Hepatocyte (in vitro differentiated cells): ENCODE measurements at places on chromosomes 3 and 15. TPM values are rescaled to one million over a fixed set of nuclear protein-coding genes. Genes with fewer than 3 reads are reported as not detected.
A peak's percentile ranks its signal among the peaks of the same experiment; 100 is the strongest.

Gene ATP13A5
- 0.12 TPM in 1 of 2 replicates, not detected in the other for total RNA-seq

Gene ACVR2B
- total RNA-seq, result 13.1 and 15.4 TPM in 2 replicates

Gene SHC4
- total RNA-seq, result 1.00 and 1.2 TPM in 2 replicates

Gene ACSBG1
- total RNA-seq, result 0.08 and 0.93 TPM in 2 replicates

DNA sequence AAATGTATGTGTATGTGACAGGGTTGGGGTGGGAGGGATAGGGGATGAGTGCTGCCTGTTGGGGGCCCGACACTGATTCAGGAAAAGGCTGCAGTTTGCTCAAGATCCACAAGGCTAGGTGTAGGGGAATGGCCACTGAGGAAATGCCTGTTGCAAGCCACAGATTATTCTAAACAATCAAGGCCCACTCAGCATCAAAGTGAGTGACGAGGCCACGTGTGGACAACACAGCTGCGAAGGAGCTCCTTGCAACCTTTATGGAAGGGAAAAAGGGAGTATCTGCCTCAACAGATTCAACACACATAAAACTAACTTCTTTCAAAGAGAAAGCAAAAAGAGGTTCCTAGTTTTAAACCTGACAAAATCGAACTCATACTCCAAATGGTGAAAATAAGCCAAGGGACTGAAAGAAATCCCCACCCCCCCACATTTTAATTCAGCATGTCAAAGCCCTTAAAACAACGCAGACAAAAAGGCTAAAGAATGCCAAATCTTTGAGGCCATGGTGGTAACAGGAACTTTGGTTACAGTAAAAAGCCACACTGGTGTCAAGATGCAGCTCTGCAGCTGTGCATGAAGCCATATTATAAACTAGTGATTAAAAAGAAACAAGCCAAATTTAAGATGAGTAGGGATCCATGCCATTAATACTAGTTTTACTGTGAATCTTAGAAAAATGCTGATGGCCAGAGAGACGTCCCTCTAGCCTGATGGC, 3.6 kb downstream of the POLG start:
- H3K36me3 ChIP-seq, result peaks cover 4% of the 10 kb centered on the region
- H3K27ac ChIP-seq, result no peak overlapping the region
- DNase-seq, result no peak
- peaks cover 17% of the 10 kb centered on the region for H3K4me1 ChIP-seq
- H3K27me3 ChIP-seq, result no peaks in the 10 kb centered on the region
- H3K4me3 ChIP-seq, result no peak overlapping the region

- H3K4me1 ChIP-seq, result peaks cover 5% of the 10 kb centered on the region
- no peak overlapping the region for H3K4me3 ChIP-seq
- H3K36me3 ChIP-seq, result no peaks in the 10 kb centered on the region
- no peak overlapping the region for H3K27ac ChIP-seq
Measured at GRCh38 chr3:108293858-108294257, 2.5 kb upstream of the HHLA2 start.

- peak overlapping the region; percentile 68 for H3K27ac ChIP-seq
- no peak overlapping the region for H3K4me3 ChIP-seq
- H3K4me1 ChIP-seq, result peaks cover 16% of the 10 kb centered on the region
- no peaks in the 10 kb centered on the region for H3K27me3 ChIP-seq
- no peaks in the 10 kb centered on the region for H3K36me3 ChIP-seq
Measured at GRCh38 chr15:99442252-99442897, 123.4 kb upstream of the MEF2A start.

DNA sequence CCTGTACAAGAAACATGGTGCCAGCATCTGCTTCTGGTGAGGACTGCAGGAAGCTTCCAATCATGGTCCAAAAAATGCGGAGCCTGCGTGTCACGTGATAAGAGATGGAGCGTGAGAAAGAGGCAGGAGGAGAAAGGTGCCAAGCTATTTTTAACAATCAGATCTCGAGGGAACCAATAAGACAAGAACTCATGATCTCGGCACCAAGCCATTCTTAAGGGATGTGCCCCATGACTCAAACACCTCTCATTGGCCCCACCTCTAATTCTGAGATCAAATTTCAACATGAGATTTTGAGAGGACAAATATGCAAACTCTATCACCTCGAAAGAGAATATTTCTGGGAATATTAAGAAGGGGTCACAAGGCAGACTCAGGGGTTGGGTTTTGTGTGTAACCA, 107.2 kb downstream of the PYDC2 start:
- no peaks in the 10 kb centered on the region for H3K36me3 ChIP-seq
- no peaks in the 10 kb centered on the region for H3K4me1 ChIP-seq
- H3K27ac ChIP-seq, result no peak overlapping the region
- DNase-seq, result no peak
- no peak overlapping the region for H3K4me3 ChIP-seq

DNA sequence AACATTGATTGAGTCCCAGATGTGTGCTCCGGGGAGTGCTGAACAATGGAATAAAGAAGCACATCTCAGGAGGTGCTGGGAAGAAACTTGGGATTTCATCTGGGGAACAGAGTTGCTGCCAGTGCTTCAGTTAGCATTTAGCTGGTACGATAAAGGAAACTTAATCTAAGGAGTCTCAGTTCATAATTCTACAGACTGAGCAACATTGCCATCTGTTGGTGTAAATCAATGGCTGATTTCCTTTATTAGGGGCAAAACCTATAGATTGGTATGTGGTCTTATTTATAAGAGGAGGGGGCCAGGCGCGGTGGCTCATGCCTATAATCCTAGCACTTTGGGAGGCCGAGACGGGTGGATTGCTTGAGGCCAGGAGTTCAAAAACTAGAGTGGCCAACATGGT, 8.9 kb downstream of the MKRN2OS start:
- H3K4me3 ChIP-seq, result no peak overlapping the region
- H3K27ac ChIP-seq, result no peak overlapping the region
- H3K27me3 ChIP-seq, result no peaks in the 10 kb centered on the region
- H3K36me3 ChIP-seq, result no peaks in the 10 kb centered on the region
- H3K4me1 ChIP-seq, result no peaks in the 10 kb centered on the region

GRCh38 chr3:39141171-39141995, 12.0 kb downstream of the CSRNP1 start:
- no peaks in the 10 kb centered on the region for H3K27me3 ChIP-seq
- DNase-seq, result peak; percentile 76
- peaks cover 43% of the 10 kb centered on the region for H3K4me1 ChIP-seq
- H3K36me3 ChIP-seq, result peaks cover 10% of the 10 kb centered on the region

DNA sequence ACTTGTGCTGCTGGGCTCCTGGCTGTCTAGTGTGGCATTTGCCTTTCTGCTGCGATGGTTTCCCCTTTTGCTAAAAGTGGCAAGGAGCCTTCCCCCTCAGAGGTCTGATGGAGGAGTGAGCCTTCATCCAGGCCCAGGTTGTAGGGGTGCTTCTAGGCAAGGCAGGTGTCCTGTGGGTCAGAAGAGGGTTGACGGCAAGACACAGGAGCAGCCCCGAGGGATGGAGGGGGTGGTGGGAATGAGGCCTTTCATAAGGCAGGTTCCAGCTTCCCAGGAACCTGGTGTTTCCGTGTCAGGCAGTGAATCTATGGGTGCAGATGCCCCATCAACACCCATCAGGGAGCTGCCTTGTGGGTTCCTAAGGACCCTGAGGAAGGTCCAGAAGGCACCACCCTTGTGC, 63.0 kb upstream of the TAMM41 start:
- no peaks in the 10 kb centered on the region for H3K27me3 ChIP-seq
- H3K4me3 ChIP-seq, result no peak overlapping the region
- DNase-seq, result no peak
- no peaks in the 10 kb centered on the region for H3K36me3 ChIP-seq
- H3K4me1 ChIP-seq, result no peaks in the 10 kb centered on the region
